ENCODE measurements at places on chromosomes 7 and 10. TPM values are rescaled to one million over a fixed set of nuclear protein-coding genes. Genes with fewer than 3 reads are reported as not detected.

- no peak for DNase-seq
Observed at GRCh38 chr10:25059990-25060389, 43.6 kb downstream of the THNSL1 start.

GRCh38 chr7:150412518-150413488 is 33.7 kb downstream of the ZNF775 start:
- peak; percentile 71 for DNase-seq

- no peak for DNase-seq
Observed at GRCh38 chr10:87921931-87922688, 58.7 kb downstream of the PTEN start.

The AKR1C2 gene
- 16.3 TPM for total RNA-seq

The PIK3AP1 gene
- total RNA-seq, result 28.4 TPM

- DNase-seq, result no peak
Observed at GRCh38 chr10:109974504-109975191, 33.1 kb upstream of the ADD3 start.

- DNase-seq, result no peak
Observed at GRCh38 chr10:116536810-116537209, 8.9 kb upstream of the PNLIP start.

DNA sequence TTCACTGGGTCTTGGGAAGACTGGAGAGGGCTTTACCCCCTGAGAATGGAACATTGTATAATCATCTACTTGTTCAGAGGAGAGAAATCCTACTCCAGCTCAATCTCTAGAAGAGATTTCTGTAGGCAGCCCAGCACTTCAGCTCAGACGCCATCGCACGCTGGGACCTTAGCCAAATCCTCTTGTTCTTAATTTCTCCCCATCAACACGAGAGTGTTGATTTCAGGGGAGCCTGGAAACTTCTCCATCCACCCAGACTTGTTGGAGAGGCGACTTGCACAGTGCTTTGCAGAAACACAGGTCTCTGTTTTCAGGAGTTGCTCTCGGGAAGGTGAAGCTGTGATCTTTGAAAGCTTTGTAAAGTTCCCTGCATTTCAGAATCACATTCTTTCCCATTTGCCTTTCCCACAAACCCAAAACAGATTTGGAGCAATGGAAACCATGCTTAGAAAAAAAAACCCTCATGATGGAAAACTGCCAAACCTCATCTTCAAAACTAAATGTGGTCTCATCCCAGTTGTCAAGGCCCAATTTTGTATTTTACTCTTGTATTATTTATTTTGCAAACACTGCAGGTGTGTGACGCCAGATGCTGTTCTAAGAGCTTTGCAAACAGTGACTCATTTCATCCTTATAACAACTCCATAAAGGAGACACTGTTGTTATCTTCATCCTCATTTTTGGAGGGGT is 60.9 kb downstream of the CALML3 start:
- DNase-seq, result no peak

The GCK gene
- 0.25 TPM for total RNA-seq

- no peak for DNase-seq
Observed at GRCh38 chr7:39410582-39410981, 155.6 kb upstream of the YAE1 start.

- DNase-seq, result no peak
Observed at GRCh38 chr10:122349758-122350369, 24.6 kb upstream of the PLEKHA1 start.

- peak; percentile 85 for DNase-seq
Observed at GRCh38 chr7:151086802-151087244, 548 bp downstream of the AGAP3 start.

- no peak for DNase-seq
Observed at GRCh38 chr7:40800771-40801170, 666.0 kb downstream of the SUGCT start.

GRCh38 chr10:77899690-77900089 is 26.9 kb downstream of the DLG5 start:
- no peak for DNase-seq

The CALHM3 gene
- total RNA-seq, result not detected

- no peak for DNase-seq
Observed at GRCh38 chr7:145050415-145050814, 214.6 kb upstream of the TPK1 start.

GRCh38 chr7:150385302-150385723 is 6.2 kb downstream of the ZNF775 start:
- peak; percentile 28 for DNase-seq

The FOXK1 gene
- 44.2 TPM for total RNA-seq

DNA sequence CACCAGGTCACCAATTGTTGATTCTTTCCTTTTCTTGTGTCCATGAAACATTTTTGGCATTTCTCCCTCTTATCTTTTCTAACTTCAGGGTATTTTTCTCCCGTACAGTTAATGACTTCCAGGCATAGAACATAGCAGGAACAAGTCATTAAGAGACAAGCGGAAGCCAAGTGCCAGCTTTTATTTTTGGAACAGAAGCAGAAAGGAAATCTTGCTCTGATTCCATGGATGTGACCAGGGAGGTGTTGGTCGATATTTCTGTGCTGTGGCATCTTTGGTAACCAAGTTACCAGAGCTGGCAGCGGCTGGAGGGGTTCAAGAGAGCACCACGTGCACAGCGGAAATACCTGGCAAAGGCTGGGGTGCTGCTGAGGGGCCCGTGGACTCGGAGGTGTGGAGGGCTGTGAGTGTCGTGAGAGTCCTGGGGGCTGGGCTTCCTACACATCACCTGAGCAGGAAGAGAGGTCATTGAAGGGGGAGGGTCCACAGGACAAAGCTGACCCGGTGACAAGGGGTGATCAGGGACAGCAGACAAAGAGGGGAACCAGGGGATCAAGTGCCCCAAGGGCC is 1.8 kb downstream of the LLCFC1 start:
- DNase-seq, result no peak

- DNase-seq, result peak; percentile 67
Observed at GRCh38 chr7:77415823-77416620, at the start of gene GSAP. Gene GSAP (minus strand): TSS chr7:77416349. CDS start chr7:77416321, 28 bp downstream.

DNA sequence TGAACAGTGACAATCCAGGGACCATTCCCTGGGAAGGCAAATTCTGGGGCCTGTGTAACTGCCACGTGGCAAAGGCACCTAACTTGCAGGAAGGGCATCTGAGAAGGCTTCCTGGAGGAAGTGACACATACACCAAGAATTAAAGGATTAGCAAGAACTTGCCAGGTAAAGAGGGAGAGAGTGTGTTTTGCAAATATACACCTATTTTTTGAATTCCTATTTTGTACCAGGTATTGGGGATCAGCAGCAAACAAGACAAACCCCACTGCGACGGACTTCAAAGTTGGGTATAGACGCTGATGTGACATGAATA is 206.5 kb upstream of the ZMIZ1 start:
- no peak for DNase-seq

- DNase-seq, result peak; percentile 16
Observed at GRCh38 chr7:16514271-16514670, 12.4 kb upstream of the LRRC72 start.

All from kidney (tissue), 22 donors.